ENCODE measurements at places on chromosomes 1 and 21. TPM values are rescaled to one million over a fixed set of nuclear protein-coding genes. Genes with fewer than 3 reads are reported as not detected.

GRCh38 chr1:147800804-147801203, 40.4 kb upstream of the GJA5 start:
- ATAC-seq: no peak

Gene RGS16
- total RNA-seq: 1.3 TPM

DNA sequence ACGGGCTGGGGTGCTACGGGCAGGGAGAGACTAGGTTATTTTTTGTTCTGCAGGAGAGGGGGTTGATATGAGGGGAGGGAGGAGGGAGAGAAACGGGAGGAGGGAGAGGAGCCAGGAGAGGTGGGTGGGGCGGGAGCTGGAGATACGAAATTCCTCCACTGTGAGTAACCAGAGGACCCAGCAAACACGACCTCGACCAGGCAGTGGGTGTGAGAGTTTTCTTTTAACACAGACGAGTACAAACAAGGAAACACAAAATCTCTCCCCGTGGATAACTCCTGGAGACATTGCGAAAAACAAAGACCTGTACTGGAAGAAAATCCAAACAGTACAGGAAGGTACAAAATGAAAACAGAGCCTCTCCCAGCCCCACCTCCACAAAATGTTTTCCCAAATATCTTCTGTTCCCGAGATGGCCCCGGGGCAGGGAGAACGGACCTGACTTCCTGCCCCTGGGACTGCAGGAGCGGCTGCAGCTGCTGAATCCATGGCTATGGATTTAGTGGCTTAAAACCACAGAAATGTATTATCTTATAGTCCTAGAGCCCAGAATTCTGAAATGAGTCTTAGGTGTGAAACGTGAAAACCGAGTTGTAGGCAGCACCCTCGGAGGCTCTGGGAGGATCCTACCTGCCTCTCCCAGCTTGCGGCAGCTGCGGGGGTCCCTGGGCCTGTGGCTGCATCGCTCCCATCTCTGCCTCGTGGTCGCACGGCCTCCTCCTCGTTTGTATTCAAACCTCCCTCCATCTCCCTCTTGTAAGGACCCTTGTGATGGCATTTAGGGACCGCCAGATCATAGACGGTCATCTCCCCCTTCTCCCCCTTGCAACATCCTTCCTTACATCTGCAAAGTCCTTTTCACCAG, 82.2 kb downstream of the RIPK4 start:
- peak; percentile 12 for ATAC-seq

DNA sequence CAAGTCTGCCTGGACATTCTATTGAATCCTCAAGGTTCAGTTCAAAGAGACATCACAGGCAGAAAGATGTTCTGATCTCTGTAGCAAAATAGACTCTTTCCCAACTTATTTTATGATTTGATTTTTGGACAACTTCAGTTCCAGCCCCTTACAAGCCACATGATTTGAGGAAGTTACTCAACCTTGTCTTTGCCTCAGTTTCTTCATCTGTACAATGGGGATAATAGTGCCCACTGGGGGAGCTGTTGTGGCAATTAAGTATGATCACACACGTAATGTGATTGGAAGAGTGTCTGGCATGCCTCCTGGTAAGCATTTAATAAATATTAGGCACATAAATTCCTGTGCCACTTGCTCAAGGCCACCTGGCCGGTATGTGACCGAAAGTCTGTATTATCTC, 130.6 kb downstream of the DAB1 start:
- no peak for ATAC-seq

GRCh38 chr1:190320952-190321351, 156.7 kb downstream of the BRINP3 start:
- ATAC-seq: no peak

Gene GCSAML
- not detected for total RNA-seq

- peak; percentile 97 for ATAC-seq
Observed at GRCh38 chr1:208934933-208935332, 648.6 kb upstream of the CAMK1G start.

DNA sequence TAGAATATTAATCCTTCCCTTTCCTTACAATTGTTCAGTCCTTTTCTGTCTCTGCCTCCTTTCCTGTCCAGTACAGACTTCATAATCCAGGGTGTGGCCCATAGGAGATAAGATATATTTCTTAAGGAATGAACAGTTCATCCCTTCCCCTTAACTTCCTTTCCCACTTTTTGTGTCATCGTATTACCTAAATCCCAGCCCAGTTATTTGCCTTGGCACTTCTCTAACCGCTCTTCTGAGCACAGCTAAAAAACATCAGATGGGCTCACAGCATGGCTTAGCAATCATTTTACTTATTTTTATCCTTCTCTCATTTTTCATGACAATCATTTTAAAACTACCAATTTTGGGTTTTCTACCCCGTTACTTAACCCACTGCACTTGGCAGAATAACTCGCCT, 39.6 kb downstream of the F3 start:
- ATAC-seq: no peak

Gene SEC16B
- 1.4 TPM for total RNA-seq

DNA sequence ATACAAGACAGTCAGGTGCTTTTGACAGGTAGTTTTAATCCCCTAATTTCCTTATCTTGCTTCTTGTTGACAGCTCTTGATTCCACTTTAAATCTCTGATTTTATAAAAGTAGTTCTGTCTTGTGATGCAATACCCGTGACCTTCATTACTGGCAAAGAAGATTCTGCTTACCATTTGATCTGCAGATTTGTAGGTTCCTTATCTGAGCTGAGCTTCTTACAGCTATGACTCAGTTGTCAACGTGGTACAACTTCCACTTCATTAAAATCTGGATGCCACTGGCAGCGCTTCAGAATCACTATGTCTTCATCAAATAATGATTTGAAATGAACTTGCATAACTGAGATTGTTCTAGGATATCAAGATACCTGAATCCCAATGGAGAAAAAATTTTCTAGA, 543.6 kb upstream of the B3GALT2 start:
- no peak for ATAC-seq

Gene SLC1A7
- not detected for total RNA-seq

Measured in esophagus mucosa (tissue), 1 donor.